ENCODE measurements at places on chromosomes 7 and 10. TPM values are rescaled to one million over a fixed set of nuclear protein-coding genes. Genes with fewer than 3 reads are reported as not detected.
A peak's percentile ranks its signal among the peaks of the same experiment; 100 is the strongest.

GRCh38 chr10:3472287-3473051, 299.9 kb upstream of the PITRM1 start:
- no peak for DNase-seq

DNA sequence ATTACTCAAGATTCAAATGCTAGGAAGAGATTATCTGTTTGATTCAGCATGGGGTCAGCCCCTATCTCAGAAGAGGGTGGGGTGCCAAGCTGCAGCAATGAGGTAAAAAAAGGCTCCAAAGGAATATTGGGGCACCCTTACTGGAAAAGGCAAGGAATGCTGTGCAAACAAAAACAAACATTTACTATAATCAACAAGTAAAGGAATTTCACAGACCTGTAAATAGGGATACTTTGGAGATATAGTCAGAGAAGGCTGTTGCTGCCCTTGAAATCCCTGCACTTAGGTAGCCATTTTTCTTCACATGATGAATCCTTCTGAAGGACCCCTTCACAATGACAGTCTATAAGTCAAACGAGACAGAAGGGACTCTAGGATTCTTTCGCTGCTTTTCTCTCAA, 10.6 kb upstream of the ADD3 start:
- no peak for DNase-seq

The CYP3A7 gene
- polyA plus RNA-seq, result 0.90 TPM

- no peak for DNase-seq
Observed at GRCh38 chr7:104946338-104946737, 67.7 kb upstream of the KMT2E start.

The SYT15 gene
- polyA plus RNA-seq, result 16.1 TPM

- no peak for DNase-seq
Observed at GRCh38 chr7:127034186-127034806, 218.4 kb downstream of the GRM8 start.

GRCh38 chr10:103812432-103812831, 42.9 kb downstream of the SH3PXD2A start:
- no peak for DNase-seq

- no peak for DNase-seq
Observed at GRCh38 chr7:143305423-143306070, 10.4 kb upstream of the CLCN1 start.

GRCh38 chr7:47651355-47652317, 69.7 kb upstream of the TNS3 start:
- DNase-seq, result no peak

DNA sequence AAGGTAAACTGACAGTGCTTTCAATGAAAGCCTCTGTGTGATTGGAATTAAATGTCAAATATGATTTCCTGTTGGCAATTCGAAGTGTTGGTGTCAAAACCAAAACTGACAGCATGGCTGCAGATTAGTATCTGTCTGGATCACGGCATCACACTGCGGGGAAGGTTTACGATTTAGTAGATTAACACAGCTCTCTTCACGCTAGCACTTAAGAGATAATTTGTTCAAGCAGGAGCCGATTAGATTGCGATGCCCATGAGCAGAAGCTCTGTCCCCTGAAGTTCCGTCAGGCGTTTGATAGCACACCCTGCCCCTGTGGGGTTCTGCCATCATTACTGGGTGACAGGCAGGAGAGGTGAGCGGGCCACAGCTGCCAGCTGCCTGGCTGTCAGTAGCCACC, 279.5 kb upstream of the AUTS2 start:
- no peak for DNase-seq

The SH2D4B gene
- polyA plus RNA-seq, result 0.14 TPM

DNA sequence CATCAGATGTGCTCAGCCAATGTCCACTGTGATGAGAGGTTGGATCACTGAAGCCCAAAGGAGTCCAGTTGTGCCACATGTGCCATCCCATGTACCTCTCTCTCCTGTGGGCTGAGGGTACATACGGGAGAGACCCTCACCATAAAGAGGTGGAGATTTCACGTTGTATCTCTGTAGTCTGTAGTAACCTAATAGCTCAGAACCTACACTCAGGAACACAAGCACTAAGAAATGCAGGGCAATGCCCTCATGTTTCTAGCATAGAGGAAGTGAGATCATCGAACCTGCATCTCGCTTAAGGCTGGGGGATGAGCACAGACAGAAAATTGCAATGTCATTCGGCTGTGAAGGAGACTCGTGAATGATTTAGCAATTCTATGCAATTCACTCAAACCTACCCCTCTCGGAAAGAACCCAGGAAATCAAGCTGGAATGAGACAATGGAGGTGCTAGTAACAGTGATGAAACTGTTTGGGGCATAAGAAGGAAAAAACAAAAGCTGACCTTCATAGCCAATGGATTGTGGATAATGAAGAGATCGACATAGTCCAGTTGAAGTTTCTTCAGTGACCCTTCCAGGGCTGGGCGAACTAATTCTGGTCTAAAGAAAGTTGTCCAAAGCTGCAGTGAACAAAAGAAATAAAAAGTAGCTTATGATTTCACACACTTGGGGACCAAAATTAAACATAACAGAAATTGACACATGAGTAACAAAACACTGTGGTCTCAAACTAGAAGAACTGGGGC, 80.3 kb upstream of the UCN3 start:
- DNase-seq, result no peak

The EBLN1 gene
- not detected for polyA plus RNA-seq

The LRRC18 gene
- 0.17 TPM for polyA plus RNA-seq

- no peak for DNase-seq
Observed at GRCh38 chr10:97882142-97883091, 32.8 kb downstream of the GOLGA7B start.

GRCh38 chr7:46145412-46145811, 224.3 kb upstream of the IGFBP3 start:
- peak; percentile 33 for DNase-seq

The TLX1 gene
- 0.19 TPM for polyA plus RNA-seq

DNA sequence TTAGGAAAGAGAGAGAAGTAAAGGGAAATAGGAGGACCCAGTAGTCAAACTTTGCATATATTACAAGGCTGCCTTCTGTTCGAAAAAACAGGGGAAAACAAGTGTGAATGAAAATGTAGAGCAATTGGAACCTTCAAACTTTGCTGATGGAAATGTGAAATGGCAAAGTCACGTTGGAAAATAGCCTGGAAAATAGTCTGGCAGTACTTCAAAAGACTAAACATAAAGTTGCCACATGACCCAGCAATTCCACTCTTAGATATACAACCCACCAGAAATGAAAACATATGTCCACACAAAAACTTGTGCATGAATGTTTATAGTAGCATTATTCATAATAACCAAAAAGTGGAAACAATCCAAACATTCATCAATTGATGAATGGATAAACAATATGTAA, 78.6 kb upstream of the IFRD1 start:
- no peak for DNase-seq

The SLC25A28 gene
- polyA plus RNA-seq, result 49.3 TPM

DNA sequence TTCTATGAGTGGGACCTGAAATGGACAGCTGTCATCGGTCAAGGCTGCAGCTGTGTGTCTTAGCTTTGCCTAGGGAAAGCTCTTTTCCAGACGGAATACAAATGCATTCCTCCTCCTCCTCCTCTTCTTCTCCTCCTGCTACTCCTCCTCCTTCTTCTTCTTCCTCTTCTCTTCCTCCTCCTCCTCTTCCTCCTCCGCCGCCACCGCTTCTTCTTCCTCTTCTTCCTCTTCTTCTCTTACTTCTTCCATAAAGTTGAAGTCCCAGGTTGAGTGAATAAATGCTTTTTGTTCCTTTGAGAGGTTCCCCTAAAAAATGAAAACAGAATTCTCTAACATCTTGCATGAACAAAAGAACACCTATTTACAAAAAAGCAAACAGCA, 28.7 kb downstream of the KLF6 start:
- no peak for DNase-seq

GRCh38 chr10:103554488-103555324, 61.2 kb downstream of the NEURL1 start:
- DNase-seq, result peak; percentile 49

GRCh38 chr10:125018576-125019143, 76.7 kb downstream of the ZRANB1 start:
- no peak for DNase-seq

- DNase-seq, result no peak
Observed at GRCh38 chr7:30996883-30997282, 33.1 kb downstream of the GHRHR start.

GRCh38 chr7:47648275-47648925, 66.5 kb upstream of the TNS3 start:
- DNase-seq, result no peak

The GRM3 gene
- polyA plus RNA-seq, result 0.27 TPM

DNA sequence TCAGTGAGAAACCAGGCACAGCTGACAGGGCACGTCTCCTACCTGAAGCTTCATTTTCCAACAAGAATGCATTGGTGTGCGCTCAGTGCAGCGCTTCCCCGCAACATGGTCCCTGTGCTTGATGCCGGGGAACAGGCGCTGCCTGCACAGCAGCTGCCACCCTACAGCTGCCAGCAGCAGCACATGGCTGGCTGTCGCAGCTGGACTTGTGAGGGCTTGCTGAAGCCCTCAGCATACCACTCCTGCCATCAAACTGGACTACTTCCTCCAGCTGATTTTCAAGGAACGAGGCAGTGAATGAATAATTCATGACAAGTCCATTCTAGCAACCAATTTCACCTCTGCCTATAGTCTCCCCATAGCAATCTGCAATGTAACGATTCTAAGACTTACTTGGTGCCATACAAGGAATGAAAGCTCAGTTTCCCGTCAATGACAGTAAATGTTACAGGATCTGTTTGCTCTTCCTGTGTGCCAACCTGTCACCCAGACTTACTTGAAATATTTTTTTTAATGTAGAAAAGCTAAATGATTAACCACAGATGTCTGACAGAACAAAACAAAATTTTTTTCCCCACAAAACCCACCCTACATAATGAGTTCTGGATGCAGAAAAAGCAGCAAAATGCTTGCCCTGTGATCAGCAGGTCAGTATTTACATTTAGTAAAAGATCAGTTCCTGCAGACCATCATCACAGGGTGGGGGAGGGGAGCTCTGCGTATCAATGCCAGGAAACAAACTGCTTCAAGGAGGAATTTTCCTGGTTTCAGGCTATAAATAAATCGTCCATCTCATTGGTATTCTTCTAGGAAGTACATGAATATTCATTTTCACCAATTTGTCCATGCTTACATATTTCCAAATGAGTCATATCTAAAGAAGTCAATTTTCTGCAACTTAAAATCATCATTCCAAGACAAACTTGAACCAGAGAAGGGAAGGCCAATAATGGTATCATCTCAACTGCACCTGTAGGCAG, 140.6 kb downstream of the ALOX5 start:
- no peak for DNase-seq

DNA sequence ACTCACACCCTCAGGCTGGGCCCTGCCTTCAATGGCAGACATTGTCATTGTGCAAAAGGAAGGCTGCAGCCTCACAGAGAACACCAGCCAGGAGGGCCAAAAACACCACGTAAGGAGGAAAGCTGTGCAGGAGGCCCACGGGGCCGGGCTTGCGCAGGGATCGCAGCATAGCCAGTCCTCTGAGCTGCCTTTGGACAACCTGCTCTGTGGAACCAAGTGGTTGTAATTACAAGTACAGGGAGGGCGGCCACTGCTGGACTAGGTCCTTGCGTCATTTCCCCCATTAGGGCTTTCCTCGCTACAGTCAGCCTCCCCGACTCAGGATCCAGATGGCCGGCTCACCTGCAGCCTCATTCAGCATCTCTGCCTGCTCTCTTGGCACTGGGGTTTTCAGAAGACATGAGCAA, 66.9 kb downstream of the FAM53B start:
- DNase-seq, result no peak

- DNase-seq, result no peak
Observed at GRCh38 chr7:55477781-55478374, 94.4 kb downstream of the VOPP1 start.

The PRPS1L1 gene
- not detected for polyA plus RNA-seq

- DNase-seq, result no peak
Observed at GRCh38 chr10:93548376-93549071, 17.9 kb upstream of the FFAR4 start.

GRCh38 chr10:5666008-5666840, at the start of gene ASB13:
Gene ASB13 (minus strand): TSS chr10:5666595. CDS start chr10:5666551, 44 bp downstream.
- no peak for DNase-seq

DNA sequence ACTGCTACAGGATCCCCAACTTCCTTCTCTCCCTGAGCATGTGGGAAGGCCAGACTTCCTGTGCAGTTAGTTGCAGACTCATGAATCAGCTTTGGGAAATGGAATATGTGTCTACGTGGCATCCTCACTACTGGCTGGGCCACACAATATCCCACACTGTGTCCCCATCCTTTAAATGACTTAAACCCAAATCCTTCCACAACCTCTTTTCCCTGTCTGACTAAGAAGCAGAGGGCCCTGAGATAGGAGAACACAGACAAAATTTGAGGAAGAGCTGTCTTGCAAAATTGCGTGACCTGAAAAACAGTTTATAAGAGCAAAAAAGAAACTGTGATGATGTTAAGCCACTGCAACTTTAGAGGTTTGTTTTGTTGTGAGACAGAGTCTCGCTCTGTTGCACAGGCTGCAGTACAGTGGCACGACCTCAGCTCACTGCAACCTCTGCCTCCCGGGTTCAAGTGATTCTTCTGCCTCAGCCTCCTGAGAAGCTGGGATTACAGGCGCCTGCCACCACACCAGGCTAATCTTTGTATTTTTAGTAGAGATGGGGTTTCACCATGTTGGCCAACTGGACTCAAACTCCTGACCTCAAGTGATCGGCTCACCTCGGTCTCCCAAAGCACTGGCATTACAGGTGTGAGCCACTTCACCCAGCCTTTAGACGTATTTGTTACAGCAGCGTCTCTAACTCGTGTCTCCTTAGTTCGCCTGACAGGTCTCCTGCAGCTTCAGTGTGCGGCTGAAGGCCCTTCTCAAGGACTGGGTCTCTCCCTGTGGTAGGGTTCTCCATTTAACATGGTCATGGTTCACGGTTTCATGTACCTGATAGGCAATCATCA, 46.9 kb upstream of the SFMBT2 start:
- no peak for DNase-seq

The LIPK gene
- not detected for polyA plus RNA-seq

- DNase-seq, result no peak
Observed at GRCh38 chr7:135181261-135181928, 10.9 kb upstream of the CYREN start.

GRCh38 chr10:52409928-52410327, 95.8 kb downstream of the DKK1 start:
- no peak for DNase-seq

The ANKRD16 gene
- polyA plus RNA-seq, result 12.1 TPM

- no peak for DNase-seq
Observed at GRCh38 chr7:120395526-120396019, 122.6 kb downstream of the KCND2 start.

DNA sequence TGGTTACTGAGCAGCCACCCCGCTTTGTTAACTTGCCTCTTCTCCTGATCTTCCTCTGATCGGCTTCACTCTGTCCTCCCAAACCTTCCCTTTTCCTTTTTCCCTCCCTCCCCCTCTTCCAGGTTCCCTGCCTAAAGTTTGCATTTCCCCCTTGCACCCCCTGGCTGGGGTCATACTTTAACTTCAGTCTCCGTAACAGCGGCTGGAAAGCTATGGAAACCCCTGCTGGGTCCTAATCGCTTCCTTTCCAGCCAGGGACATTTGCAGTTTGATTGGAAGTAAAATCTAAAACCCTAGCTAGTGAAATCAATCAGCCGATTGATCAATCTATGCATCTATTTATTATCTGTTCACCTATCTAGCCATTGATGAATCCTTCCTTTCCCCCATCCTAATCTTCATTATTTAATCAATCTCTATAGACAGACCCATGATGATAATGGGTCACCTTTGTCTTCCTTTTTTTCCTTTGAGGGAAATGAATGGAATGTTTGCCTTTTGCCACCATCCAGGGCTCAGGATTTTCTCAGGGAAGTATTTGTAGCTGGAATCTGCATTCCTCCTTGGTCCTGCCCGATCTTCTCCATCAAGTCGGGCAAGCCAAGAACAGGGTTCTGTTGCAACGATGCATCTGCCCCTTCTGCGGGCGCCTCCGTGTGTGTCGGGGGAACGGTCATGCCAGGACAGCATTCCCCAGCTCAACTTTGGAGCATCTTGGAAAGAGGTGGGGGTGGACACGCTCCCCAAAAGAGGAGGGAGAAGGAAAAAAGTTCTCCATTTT, 8.8 kb downstream of the GATA3 start:
- no peak for DNase-seq
